ENCODE measurements at places on chromosomes 6 and 20. TPM values are rescaled to one million over a fixed set of nuclear protein-coding genes. Genes with fewer than 3 reads are reported as not detected.

DNA sequence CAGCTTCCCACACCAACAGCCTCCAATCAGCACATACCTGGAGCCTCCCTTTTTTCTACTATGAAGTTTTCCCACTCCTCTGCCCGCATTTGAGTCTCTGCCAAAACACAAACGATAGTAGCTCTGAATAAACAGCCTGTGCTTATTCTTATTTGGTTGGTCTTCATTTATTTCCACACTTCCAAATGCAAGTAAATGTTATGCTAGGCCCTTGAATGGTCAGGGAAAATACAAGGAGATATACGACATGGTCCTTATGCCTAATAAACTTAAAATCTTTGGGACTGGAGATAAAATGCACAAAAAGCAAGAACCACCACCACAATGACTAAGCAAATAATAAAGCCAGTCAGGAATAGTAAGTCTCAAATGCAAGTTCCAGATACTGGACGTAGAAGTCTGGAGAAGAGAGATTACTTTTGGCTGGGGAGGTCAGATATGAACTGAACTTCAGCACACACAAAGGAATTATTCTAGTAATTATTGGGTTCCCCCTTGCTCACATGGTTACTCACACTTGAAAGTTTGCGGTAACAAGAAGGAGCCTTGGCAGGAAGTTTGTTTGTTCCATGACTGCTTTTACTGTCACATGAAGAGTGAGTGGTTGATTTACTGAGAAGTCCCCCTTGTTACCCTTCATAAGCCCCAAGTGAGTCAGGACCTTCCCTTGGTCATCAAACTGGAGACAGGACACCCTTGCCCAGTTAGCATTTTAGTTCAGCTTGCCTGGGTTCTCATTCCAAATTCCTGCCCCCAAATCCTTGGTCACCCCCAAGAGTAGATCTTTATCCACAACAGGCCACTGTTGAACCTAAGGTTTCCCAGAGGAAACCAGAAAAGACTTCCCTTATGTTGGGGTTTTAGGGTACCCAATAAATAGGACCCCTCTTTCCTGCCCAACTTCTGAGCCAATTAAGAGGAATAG, 511.2 kb upstream of the JARID2 start:
- DNase-seq, result no peak

- no peak for DNase-seq
Measured at GRCh38 chr6:155163601-155164000, 100.2 kb upstream of the CLDN20 start.

GRCh38 chr6:157090736-157091135, 232.6 kb downstream of the TMEM242 start:
- no peak for DNase-seq

- no peak for DNase-seq
Measured at GRCh38 chr6:37109714-37110499, 60.0 kb upstream of the PIM1 start.

DNA sequence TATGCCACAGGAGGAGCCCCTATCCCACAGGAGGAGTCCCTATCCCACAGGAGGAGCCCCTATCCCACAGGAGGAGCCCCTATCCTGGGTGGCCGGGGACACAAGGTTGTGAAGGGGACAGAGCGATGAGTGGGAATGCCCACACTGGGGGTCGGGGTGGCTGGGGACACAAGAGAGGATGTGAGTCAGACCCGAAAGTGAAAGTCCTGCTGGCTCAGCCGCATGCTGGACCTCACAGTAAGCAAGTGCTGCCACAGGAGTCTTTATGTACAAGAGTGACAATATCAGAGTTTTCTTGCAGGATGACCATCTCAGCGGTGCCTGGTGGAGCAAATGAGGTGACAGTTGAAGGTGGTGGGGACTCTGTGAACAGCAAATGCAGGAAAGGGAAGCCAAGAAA, 93.7 kb downstream of the PSMB1 start:
- no peak for DNase-seq

GRCh38 chr6:142698751-142699150, 246.2 kb downstream of the HIVEP2 start:
- DNase-seq, result no peak

GRCh38 chr20:62598761-62599194, 43.5 kb upstream of the SLCO4A1 start:
- no peak for DNase-seq

DNA sequence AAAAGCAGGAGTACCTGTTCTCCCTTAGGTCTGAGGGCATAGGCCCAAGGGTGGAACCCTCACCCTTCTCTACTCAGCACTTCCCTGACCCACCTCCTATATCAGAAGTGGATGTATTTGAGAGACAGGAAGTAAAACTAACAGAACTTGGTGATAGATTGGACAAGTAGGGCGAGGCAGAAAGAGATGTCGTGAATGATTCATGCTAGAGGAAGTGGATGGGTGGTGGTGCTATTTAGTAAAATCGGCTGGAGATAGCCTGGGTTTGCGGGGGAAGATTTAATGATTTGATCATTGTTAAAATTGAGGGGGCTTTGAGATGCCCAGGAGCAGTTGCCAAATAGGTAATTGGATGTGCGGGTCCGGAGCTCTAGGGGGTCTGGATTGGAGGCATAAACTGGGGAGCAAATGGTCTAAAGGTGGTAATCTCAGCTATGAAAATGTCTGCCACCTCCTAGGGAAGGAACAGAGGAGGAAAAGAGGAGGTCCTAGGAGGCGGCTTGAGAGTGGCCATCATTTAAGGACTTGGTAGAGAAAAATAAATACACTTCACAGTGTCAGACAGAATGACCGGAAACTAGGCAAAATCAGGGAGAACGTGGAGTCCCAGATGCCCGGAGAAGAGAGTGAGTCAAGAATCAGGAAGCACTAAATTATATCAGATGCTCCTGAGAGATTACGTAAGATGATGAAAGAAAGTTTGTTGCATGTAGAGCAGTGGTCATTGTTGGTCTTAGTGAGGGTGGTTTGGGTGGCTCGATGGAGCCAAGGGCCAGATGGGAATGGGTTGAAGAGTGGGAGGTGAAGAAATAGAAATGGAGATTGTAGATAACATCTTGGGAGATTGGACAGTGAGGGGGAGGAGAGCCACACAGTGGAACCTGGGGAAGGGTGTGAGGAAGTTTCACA, 142.0 kb downstream of the CEP57L1 start:
- no peak for DNase-seq

DNA sequence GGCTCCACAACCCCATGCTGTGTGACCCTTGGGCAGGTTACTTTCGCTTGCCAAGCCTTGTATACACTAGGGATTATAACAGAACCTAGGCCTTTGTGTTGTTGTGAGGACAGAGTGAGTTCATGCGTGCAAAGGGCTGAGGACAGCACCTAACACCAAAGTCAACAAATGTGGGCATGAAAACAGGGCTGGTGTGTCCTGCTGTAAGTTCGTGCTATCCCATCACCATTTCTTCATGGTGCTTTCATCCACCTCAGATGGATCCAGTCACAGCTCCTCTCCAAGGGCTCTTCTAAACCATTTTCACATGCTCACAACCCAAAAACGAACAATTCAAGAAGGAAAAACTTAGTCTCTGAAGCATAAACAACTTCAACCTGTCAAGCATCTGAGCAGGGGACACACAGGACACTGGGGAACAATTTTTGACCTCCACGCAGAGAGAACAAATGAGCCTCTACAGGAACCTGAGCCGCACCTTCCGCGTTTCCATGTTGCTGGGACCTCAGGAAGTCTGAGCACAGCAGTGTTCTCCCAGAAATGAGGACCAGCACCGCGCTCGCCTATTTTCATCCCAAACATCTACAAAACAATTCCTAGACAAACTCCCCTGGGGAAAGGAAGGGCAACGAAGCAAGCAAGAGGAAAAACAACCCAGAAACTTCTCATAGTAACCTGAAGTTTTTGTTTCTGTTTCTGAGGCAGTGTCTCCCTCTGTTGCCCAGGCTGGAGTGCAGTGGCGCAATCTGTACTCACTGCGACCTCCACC, 3.1 kb downstream of the LRP11 start:
- no peak for DNase-seq

Gene PHACTR3
- 19.6 TPM for polyA plus RNA-seq

DNA sequence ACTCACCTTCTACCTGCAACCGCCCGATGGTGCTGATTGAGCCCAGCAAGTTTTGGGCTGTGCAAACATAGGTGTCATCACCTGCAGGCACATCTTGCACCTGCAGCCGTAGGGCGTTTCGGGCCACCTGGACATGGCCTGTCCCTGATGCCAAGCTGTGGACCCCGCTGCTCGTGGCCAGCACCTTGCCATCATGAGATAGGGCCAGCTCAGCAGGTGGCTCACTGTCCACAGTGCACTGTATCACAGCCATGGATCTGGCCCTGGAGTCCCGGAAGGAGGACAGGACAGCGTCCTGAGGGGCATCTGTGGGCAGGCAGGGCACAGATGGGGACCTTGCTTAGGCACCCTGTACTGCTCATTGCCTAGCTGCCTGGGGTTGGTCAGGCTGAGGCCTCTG, 10.1 kb upstream of the ADAM33 start:
- no peak for DNase-seq

Gene MMUT
- 31.7 TPM for polyA plus RNA-seq

Gene KAT14
- 24.7 TPM for polyA plus RNA-seq

Gene SLC24A3
- 1.6 TPM for polyA plus RNA-seq

Gene NKX2-2
- polyA plus RNA-seq, result not detected

GRCh38 chr6:112362812-112363570, 15.9 kb downstream of the RFPL4B start:
- no peak for DNase-seq

DNA sequence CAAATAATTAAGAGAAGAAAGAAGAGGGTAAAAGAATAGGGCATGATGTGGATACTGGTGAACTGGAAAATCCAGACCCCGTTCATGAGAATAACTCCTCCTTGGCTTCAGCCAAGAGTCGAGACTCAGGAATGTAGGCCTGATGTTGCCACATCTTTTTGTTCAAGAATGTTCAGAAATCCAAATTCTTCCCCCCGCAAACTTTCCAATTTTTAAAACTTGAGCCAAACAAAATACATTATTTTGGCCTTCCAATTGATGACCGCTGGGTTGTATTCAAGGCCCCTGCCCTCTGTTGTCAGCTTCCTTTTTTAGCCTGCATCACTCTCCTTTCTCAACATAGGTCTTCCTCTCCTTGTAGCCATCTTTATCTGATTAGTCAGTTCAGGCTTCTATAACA, 106.1 kb downstream of the TNFAIP3 start:
- DNase-seq, result peak; percentile 70

GRCh38 chr6:44097782-44098317, 29.4 kb downstream of the MRPL14 start:
- no peak for DNase-seq

Gene FAXC
- polyA plus RNA-seq, result 2.7 TPM

DNA sequence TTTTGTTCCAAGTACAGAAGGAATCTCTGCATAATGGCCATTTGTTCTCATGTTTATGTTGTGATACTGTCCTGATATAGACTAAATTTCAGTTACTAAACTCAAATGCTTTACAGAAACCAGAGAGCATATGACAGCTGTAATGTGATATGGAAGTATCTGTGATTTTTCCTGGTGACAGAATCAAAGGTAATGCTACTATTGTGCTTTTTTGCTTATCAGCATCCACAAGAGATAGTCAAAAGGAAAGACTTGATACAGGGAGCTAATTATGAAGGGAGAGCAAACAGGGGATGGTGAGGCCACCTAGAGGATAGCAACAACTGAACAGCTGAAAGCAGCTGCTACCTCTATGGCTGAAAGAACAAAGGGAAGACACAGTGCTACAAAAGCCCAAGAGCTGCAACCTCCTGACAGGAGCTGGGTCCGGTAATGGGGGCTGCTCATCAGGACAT, 181.4 kb downstream of the PHF3 start:
- DNase-seq, result peak; percentile 55

Gene LTA
- polyA plus RNA-seq, result not detected

- no peak for DNase-seq
Measured at GRCh38 chr6:147757291-147757690, 248.8 kb downstream of the SAMD5 start.

- peak; percentile 41 for DNase-seq
Measured at GRCh38 chr6:815348-815738, 122.4 kb upstream of the EXOC2 start.

DNA sequence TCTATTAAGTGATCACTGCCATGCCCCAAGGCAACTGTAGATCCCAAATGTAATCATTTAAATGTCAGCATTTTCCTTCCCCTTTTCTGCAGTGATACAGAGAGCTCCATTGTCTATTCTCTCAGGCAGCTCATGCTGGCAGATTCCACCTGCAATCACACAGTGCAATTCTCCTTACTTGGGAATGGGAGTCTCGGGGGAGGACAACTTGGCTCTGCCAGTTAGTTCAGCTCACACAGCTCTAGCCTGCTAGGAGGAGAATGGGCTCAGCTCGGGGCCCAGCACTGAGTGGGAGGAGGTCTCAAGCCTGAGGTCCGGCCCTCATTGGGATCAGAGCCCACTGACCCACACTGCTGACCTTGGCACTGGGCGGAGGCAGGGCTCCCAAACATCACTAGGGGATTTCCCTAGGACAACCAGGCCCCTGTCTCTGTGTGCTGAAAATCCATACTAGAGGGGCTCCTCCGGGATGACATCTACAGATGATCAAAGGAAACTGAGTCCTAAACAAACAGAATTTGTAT, 109.2 kb upstream of the ASF1A start:
- peak; percentile 30 for DNase-seq

Gene MEP1A
- polyA plus RNA-seq, result not detected

Gene MATN4
- not detected for polyA plus RNA-seq

Gene CLDN20
- polyA plus RNA-seq, result 0.19 TPM

GRCh38 chr6:132235596-132236280, 165.5 kb downstream of the MOXD1 start:
- no peak for DNase-seq

Gene HEY2
- 166 TPM for polyA plus RNA-seq

Gene IMPG1
- polyA plus RNA-seq, result not detected

Gene TPMT
- polyA plus RNA-seq, result 14.0 TPM

Gene ME1
- 4.8 TPM for polyA plus RNA-seq

GRCh38 chr6:53725791-53726575, 60.4 kb upstream of the KLHL31 start:
- peak; percentile 84 for DNase-seq

DNA sequence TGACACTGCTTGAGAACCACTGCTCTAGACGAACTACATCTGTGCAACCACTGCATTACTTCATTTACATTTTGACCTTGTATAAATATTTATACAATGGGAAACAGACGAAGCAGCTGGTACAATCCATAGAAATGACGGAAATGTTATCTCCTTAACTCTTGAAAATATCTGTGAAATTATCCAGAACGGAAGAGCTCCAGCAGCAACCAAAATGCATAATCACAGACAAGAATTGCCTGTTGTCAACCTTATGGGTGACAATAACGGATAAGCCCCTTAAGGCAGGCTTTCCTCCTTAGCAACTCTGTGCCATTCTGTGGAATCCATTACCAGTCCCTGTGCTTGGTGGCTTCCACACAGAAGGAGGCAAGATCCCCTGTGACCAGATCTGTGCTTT, 115.4 kb downstream of the DTNBP1 start:
- peak; percentile 6 for DNase-seq

- peak; percentile 86 for DNase-seq
Measured at GRCh38 chr6:156839591-156840001, 62.4 kb downstream of the ARID1B start.

- DNase-seq, result no peak
Measured at GRCh38 chr20:57579898-57580447, 19.1 kb downstream of the PCK1 start.

Gene UBR2
- polyA plus RNA-seq, result 10.9 TPM

Data from cardiac muscle cell (in vitro differentiated cells and primary cell).